Hypothalamus (tissue), 51 donors: ENCODE measurements at places on chromosomes 11 and 22.

GRCh38 chr22:49948958-49949913, 11.3 kb upstream of the PIM3 start:
- DNase-seq, result no peak

DNA sequence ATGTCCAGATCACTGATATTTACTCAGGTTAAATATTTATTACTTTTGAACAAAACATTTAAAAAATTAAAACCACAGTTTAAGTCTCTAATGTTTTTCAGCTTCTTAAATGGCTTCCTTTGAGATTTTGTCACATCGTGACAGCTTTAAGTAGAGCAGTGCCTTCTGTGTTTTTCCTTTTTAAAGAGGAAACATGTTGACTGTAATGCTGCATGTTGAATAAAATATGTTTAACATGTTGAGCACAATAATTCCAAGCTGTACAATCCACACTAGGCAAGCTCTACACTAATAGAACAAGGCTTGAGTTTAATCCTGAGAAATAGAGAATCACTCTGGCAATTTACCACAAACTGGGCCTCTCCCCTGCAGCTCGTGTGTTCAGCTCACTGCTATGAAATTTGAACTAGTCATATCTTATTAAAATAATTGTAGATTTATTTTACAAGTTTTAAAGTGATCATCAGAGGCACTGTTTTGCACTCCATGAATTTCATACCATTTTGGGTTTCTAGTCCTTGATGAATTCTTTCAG, 368.3 kb downstream of the SOX6 start:
- no peak for DNase-seq

- DNase-seq, result no peak
These were observed 53.4 kb downstream of the FAM181B start for GRCh38 chr11:82680252-82680651.

- no peak for DNase-seq
These were observed 8.3 kb downstream of the SREBF2 start for GRCh38 chr22:41841085-41841712.

GRCh38 chr11:100964435-100964834, 165.2 kb downstream of the PGR start:
- no peak for DNase-seq
